ENCODE measurements at places on chromosomes 7 and 10.

GRCh38 chr7:88484551-88484950, 177.9 kb upstream of the STEAP4 start:
- DNase-seq, result no peak

DNA sequence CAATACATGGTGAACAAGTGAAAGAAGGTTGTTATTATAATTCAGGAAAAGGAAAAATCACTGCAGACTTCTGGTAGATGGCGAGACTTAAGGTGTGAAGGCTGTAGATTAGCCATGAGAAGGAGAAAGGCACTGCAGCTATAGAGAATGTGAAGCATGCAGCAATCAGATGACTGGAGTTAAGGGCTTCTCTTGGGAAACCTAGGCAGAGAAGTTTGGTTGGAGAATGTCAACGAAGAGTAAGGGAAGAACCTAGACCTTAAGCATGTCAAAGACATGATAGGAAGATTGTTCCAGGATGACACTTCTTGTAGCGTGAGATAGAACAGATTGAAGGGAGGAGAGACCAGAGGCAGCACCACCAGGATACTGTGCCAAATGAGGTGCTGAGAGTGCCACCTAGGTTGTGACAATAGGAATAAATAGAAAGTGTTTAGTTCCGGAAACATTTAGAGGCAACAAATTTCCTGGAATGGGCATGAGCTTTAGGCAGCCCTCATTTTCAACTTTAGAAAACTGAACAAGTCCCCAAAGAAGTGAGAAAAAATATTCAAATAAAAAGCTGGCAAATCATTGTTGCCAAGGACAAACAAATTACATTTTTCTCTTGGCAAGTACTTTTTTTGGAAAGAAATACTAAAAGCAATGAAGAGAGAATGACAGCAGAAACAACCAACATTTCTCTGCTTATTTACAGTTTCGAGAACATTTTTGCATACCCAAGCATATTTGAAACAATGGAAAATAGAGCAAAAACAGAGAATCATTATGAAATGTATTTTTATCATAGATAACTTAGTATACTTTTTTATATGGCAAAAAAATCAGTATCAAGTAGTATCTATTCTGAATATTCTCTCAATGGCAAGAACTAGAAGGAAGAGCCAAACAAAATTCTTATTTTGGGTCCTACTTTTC, 4.9 kb downstream of the LRRC17 start:
- no peak for DNase-seq

GRCh38 chr7:93359520-93360198, 127.5 kb downstream of the VPS50 start:
- DNase-seq, result no peak

DNA sequence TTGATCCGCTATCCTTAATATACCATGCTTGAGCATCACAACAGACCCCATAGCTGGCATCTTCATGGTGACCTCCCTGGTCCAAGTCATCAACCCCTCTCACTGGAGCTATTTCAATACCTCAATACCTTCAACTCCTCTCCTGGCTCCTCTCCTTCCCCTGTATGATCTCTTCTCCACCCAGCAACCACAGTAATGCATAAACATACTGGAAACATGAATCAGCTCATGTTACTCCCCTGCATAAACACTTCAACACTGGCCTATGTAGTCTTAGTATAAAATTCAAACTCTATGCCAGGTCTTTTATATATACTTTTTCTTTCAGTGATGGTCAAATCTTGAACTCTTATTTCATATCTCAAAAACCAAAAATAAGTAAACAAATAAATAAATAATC, 31.8 kb upstream of the TMEM273 start:
- DNase-seq, result no peak

Data from activated CD4-positive, CD25-positive, alpha-beta regulatory T cell treated with anti-CD3 and anti-CD28 coated beads, Interleukin-2, amount 50 U/mL, for 16 hours (primary cell).